Bone marrow (tissue), 2 donors: ENCODE measurements at places on chromosomes 16 and 17.

DNA sequence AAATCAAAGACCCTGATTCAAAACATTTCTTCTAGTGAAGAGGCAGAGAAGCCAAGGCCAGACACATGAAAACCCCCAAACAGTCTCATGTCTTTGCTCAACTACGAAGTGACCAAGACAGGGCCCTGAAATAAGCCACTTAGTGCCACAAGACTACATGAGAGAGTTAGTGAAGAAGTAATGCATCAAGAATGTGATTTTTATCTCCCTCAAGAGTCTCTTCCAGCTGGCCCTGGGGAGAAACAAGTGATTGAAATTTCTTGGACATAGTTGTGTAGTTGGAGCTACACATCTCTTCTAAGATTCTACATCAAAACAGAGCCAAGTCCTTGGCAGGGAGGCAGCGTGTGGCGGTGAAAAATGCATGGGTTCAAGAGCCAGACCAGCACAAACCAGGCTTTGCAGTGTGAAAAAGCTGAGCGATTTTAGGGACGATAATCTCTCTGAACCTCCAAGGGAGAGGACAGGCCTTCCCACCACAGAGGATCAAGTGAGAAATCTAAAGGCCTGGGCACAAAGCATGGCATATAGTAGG lies 30.6 kb downstream of the LYRM1 start:
- no peak for DNase-seq

GRCh38 chr16:4918781-4919251 lies 18.1 kb downstream of the PPL start:
- DNase-seq = no peak

DNA sequence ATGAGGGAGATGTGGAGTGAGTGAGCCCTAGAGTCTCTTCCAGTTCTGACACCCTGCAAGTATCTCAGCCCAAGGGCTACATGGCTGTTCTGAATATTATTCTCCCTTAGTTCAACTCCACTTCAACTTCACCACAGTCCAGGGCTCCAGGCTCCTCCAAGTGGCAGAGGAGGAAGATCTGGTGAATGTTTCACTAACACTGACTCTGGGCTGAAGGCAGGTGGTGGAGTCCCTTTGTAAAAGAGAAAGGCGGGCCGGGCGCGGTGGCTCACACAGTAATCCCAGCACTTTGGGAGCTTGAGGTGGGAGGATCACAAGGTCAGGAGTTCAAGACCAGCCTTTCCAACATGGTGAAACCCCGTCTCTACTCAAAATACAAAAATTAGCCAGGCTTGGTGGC lies 13.6 kb downstream of the CCDC92B start:
- DNase-seq = no peak

GRCh38 chr16:85838381-85838780 lies 38.9 kb downstream of the COX4I1 start:
- DNase-seq = no peak

GRCh38 chr17:21388066-21388465 lies 11.9 kb downstream of the KCNJ12 start:
- DNase-seq = no peak

GRCh38 chr16:51849715-51850114 lies 697.2 kb downstream of the TOX3 start:
- no peak for DNase-seq

- DNase-seq = no peak
Observed at GRCh38 chr16:9013508-9013864, 49.8 kb upstream of the USP7 start.

GRCh38 chr16:76052725-76053124 lies 224.5 kb upstream of the CNTNAP4 start:
- DNase-seq = no peak

- DNase-seq = no peak
Observed at GRCh38 chr16:89444728-89445127, 45.6 kb downstream of the ANKRD11 start.

- DNase-seq = no peak
Observed at GRCh38 chr16:11757671-11758545, 15.3 kb upstream of the TXNDC11 start.

DNA sequence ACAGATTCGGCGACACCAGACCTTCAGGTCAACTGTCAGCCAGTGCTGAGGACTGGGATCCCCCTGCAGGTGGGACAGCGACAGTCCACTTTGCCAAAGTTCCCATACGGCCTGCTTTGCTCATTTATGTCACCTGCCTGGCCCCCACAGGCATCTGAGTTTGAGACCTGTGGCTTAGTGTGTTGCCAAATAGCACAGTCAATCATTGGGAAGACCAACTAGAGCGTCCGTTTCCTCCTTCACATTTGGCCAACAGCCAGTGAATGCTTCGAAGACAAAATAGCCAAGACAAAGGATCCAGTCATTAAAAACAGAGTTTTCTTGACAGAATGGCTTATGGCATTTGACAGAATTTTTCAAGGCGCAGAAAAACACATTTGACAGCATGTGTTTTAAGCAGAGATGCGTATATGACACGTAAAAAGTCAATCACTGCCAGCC lies 113.8 kb downstream of the ABCC12 start:
- no peak for DNase-seq

DNA sequence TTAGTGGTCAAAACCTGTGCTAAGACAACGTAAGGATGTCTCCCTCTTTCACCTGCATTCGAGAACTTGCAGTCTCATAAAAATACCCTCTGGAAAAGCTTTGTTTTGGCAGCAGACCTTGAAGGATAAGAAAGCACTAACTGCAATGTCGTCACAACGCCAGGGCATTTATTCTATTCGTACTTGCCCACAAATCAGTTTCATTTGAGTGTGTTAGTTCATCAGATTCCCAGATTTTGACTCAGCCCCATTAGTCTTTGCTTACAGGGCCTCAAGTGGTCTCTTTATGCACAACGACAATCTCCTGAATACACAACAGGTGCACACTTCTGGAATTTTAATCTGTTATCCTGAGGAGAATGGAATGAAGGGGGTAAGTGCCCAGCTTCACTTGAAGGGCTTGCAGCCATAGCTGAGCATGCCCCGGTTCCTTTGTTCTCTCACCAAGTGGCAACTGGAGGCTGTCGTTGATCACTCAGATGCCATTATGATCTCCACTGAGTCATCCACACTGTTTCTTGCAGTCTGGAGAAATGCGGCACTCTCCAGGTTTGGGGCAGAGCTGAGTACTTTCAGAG lies 58.8 kb downstream of the CLEC19A start:
- no peak for DNase-seq

GRCh38 chr16:47236716-47237115 lies 93.0 kb upstream of the NETO2 start:
- DNase-seq = no peak

DNA sequence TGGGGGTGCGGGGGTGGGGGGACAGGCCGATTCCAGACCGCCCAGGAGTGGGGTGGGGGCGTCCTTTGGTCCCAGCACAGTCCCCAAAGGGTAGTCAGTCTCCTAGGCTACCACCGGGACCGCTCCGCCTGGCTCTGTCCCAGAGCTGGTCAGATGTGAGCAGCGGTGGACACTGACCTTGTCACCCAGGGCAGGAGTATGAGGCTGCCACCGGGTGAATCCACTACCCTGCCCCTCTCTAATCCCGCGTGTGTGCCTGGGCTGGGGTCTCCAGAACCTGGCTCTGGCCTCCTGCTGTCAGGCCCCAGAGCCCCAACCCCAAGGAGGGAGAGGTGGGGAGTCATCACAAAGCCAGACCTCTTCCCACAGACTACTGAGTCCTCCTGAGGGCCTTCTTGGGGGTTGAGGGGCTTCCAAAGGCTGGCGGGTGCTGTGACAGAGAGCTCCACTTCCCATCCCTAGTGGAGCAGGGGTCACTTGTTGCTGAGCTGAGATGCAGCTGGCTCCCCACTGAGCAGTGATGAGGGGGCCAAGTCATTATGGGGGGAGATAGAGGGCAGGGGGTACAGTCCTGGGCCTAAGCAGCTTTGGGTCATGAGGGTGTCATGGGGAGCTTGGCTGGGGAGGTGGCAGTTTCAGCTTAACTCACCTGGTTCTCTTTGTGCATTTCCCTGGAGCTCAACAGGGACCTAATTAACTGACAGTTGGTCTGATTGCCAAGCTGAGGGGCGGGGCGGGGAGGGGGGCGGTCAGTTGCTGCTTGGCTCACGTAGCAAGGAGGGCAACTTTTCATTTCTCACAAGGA lies 1.2 kb downstream of the PPP1R1B start:
- DNase-seq = no peak

DNA sequence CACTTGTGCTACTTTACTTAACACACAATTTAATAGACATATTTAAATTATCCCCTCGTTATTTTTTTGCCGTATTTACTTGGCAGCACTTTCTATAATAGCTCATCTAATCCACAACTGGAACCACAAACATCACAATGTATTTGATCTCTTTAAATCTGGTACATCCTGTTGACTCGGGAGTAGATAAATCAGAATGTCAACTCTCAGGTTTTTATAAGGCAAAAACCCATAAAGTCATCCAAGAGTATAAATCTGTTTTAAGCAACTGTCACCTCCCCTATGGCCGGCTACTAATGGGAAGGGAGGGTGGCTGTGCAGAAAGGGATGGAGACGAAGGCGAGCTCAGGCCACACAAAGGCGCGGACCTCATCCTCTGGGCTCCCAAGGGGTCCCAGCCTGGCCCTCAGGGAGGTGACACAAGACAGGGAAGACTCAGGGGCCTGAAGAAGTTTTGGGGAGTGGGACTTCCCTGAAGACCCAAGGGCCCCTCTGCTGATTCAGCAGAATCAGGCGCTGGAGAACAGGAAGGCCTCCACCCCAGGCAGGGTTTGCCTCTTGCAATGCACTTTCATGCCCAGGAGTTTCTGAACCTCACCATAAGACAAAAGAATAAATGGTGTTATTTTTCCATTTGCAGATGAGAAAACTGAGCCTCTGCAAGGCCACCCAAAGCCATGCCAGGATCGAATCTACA lies 122.5 kb downstream of the ZNF423 start:
- no peak for DNase-seq

DNA sequence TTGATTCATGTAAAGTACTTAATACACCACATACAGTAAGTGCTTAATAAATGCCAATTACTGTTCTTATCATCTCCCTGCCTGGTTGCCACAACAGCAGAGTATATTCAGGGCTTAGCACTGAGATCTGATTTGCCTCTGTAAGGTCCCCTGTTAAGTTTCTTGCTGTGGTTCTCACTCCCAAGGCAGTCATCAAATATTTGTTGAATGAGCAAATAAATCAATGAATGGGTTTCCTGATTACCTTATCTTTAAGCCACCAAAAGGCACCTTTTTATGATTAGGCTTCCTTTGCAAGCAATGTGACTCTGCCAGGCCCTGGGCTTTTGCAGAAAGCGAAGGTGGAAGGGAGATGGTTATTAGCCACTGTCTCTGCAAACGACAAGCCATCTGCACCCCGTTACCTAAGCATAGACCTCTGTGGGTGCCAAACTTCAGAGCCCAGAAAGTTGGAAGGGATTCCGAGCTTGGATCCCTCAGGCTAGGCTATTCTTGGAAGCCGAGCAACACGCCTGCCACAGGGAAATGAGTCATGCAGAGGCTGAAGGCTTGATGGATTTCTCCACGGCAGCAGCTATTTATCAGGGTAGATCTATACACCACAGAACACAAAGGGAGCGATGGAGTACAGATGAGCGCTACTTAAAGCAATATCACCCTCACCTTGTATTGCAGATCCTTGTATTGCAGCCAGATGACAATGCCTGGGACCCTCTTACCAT lies 102.0 kb downstream of the GRIN2A start:
- no peak for DNase-seq

DNA sequence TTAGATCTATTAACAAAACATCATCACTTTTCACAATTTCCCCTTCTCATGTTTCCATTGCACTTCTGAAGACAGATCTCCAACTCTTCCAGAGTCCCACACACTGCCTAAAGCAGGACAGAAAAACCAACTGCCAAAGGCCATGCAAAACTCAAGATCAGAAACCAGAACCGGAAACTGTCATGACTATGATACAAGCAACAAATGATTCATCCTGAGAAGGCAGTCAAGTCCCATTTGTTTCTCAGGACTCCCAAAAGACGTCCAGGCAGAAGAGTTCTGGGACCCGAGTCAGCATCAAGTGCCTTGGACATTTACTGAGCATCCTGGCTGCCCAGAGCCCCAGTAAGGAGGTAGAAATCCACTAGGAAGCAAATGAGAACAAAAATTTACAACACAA lies 38.8 kb downstream of the ERN1 start:
- DNase-seq = no peak

DNA sequence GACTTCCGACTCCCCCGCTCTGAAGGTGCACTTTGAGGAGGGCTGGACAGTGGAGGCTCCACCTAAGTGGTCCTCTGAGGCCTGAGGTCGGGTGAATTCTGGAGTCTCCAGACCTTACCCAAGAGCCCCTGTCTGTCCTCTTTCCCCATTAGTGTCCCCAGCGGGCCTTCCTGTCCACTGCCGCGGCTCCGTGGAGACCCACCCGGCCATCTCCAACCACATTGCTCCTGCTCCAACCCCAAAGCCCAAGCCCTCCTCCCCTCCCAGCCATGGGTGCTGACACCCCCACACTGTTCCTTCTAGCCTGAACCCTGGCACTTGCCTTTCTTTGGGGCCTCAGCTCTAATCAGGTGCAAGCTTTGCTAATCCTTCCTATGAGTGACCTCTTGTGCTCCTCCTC lies 283.1 kb upstream of the TNRC6C start:
- DNase-seq = no peak

DNA sequence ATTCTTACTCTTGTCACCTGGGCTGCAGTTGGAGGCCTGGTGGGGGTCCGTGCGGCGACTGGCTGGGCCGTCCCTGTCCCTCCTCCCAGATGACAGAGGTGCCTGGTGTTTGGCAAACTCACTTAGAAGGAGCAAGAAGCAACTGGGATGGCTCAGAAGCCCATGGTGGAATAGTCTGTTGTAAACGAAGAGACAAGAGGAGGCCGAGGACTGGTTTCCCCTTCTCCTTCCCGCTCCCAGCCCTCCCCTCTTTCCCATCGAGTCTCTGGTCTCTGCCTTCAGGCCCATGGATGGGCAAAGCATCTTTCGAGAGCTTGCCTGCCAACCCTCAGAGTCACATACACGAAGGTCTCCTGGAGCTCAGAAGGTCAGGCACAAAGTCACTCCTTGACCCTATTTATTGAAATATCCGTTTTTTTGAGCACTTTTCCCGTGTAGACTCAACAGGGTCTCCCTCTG lies 364.4 kb downstream of the SEC14L1 start:
- no peak for DNase-seq

DNA sequence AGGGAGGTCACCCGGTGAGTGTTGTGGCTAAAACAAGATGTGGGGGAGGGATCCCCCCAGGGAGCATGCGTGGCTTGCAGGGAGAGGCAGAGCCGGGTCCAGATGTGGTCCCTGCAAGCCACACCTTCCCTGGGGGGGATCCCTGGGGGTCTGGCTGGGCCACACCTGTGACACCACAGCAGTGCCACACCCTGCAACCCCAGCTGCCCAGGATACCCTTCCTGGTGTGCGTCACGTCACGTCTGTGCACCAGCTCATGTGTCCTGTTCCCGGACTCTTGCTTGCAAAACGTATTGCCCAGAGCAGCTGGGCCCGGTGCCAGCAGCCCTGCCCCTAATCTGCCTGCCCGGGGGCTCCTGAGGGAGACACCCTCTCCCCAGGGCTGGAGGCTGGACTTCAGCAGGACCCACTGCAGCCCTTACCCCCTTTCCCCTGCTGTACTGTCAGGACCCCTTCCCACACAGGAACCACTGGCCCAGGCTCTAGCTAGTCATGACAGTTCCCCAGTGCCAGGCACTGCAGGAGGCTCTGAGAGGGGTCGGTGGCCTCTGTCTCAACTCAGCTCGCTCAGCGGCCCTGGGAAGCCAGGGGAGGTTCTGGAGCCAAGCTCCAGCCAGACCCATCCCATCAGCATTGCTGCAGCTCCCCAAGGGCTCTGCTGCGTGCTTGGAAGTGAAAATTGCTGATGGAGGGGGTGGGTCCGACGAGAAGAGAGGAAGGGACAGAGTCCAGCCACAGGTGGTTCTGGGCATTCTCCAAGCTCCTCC lies 25.8 kb upstream of the ACSF3 start:
- no peak for DNase-seq

GRCh38 chr17:63291258-63291657 lies 154.8 kb downstream of the CYB561 start:
- no peak for DNase-seq
